AG10803 (cell line): ENCODE measurements at places on chromosomes 1 and 21.
A peak's percentile ranks its signal among the peaks of the same experiment; 100 is the strongest.

GRCh38 chr1:150579945-150580642, 684 bp upstream of the MCL1 start:
- DNase-seq: no peak

DNA sequence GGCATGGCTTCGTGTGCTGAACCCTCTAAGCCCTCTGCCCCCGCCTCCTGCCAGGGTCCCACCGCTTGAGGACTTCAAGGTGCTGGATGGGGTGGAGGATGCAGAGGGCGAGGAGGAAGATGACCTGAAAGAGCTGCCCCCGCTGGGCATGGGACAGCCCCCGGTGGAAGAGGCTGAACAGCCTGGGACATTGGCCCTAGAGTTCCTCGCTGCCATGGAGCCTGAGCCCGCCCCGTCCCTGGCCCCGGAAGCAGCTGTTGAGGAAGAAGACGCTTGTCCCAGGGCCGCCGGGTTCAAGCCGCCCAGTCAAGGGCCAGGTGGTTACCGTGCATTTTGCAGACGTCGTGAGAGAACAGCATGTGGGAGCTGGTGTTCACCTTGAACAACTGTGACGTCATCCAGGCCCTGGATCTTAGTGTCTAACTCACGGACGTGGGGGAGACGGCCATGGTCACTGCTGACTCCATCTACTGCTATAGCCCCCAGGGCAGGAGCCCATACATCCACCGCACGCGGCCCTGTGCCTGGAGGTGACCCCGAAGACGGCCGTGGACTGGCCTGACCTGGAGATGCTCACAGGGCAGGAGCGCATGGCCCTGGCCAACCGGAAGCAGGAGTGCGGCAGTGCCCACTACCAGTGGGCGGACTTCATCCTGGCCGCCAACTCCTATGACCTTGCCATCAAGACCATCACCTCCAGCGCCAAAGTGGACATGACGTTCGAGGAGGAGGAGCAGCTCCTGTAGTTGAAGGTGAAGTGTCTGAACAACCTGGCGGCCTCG, 90.1 kb downstream of the PPP1R12B start:
- no peak for DNase-seq

DNA sequence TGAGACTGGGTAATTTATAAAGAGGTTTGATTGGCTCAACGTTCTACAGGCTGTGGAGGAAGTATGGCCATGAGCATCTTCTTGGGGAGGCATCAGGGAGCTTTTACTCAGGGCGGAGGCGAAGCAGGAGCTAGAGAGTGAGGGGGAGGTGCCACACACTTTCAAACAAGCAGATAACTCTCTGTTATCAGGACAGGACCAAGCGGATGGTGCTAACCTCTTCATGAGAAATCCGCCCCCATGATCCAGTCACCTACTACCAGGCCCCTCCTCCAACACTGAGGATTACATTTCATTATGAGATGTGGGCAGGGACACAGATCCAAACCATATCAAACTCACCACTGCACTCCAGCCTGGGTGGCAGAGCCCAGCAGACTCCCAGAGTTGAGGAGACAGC, 11.5 kb upstream of the LRRC47 start:
- DNase-seq: no peak

GRCh38 chr1:194889310-194889709, 1702.9 kb upstream of the B3GALT2 start:
- no peak for DNase-seq

DNA sequence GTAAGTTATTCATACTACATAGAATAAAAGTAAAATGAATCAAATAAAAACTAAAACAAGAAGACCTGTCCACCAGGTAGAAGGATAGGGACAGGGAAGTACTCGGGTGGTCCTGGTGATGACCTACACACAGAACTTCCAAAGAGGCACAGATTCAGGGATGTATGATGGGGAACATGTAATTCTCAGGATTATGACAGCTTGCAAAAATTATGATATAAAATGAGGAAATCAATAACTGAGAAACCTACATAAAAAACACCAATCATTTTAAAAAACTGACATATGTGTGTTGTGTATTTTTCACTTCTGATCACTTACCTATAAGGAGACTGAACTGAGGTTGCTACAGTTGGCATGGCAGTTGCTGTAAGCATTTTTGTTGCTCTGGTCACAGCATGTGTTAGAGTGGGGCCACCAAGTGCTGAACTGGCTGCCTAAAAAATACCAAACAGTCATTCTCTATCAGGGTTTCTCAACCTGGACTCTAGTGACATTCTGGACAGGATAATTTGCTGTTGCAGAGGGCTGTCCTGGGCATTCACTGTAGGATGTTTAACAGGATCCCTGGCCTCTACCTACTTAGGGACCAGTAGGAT, 73.8 kb downstream of the USP24 start:
- peak; percentile 16 for DNase-seq

DNA sequence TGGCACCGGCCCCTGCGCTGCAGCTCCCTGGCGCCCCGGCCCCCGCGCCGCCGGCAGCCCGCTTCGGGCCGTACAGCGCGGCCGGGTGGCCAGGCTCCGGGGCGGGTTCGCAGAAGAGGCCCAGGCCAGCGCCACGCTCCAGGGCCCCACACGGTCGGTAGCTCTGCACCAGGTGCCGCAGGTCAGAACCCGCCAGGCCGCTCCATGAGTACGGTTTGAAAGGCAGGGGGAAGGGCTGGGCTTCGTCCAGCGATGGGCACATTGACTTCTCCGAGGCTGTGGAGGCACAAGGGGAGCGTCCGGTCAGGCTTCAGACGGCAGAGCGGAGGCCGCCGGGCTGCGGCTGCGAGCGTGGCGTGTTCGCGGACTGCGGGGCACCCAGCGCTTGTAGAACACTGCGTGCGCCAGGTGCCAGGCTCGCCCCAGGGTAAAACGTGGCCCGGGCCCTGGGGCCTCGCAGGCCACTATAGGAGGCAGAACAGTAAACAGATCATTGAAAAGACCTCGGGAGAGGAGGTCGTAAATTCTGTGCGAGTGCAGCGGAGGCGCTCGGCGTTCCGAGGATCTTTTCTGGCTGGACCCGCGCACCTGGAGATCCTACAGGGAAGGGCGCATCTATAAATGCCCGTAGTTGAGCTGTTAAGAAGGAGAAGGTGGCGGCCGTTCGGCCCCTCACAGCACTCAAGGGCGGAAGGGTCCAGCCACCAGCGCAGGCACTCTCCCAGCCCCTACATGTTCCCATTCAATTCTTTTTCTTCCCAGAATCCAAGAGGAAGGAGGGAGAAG, 5.7 kb downstream of the GFI1 start:
- DNase-seq: no peak

GRCh38 chr1:14780271-14780670, 181.8 kb downstream of the KAZN start:
- peak; percentile 42 for DNase-seq

GRCh38 chr1:65245295-65245694, 64.0 kb upstream of the DNAJC6 start:
- DNase-seq: no peak

DNA sequence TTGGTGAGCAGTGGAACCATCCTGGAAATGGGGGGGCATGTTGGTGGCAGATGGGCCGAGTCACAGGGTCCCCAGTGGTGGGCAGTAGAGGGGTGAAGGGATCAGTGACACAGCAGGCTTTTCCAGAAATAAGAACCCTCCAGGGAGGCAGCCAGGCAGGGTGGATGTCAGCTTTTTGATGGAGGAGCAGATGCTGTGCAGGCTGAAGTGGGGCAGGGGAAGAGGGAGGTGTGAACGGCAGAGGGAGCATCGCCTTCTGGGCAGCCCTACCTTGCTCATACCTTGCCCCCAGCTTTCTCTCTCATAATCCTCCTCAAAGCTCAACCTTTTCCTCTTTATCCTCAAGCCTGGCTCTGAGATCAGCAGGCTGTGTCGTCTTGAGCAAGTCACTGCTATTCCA, 131.8 kb upstream of the IPO9 start:
- no peak for DNase-seq

DNA sequence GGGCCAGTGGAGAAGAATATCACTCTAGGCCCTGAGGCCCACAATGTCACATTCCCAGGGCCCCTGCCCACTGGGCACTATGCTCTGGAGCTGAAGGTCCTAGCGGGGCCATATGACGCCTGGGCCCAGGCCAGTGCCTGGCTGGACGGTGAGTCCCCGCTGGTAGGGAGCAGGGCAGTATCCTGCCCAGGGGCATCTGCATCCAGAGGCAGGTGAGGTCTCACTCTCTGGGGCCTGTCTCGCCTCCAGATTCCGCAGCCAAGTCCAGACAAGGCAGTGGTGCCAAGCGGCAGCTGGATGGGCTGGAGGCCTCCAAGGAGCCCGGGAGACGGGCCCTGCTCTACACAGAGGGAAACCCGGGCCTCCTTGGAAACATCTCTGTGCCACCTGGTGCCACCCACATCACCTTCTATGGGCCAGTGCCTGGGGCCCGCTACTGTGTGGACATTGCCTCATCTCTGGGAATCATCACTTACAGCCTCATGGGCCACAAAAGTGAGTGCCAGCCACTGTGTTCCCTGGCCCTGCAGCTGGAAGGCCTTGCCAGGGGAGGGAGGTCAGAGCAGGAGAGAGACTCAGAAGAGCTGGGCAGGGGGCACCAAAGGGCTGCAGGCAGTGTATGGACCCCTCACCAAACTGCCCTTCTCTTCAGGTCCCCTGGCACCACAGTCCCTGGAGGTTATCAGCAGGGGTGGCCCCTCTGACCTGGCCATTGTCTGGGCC, 11.1 kb upstream of the PTPN7 start:
- no peak for DNase-seq

GRCh38 chr1:109664671-109665070, 3.2 kb upstream of the GSTM2 start:
- no peak for DNase-seq

- peak; percentile 54 for DNase-seq
These were observed 1.5 kb downstream of the GCLM start for GRCh38 chr1:93907718-93908117.
